IPS DF 19.7 (cell line): ENCODE measurements at places on chromosomes 2 and 18.

GRCh38 chr18:68035774-68036522 is 519.4 kb upstream of the DSEL start:
- no peak for DNase-seq

DNA sequence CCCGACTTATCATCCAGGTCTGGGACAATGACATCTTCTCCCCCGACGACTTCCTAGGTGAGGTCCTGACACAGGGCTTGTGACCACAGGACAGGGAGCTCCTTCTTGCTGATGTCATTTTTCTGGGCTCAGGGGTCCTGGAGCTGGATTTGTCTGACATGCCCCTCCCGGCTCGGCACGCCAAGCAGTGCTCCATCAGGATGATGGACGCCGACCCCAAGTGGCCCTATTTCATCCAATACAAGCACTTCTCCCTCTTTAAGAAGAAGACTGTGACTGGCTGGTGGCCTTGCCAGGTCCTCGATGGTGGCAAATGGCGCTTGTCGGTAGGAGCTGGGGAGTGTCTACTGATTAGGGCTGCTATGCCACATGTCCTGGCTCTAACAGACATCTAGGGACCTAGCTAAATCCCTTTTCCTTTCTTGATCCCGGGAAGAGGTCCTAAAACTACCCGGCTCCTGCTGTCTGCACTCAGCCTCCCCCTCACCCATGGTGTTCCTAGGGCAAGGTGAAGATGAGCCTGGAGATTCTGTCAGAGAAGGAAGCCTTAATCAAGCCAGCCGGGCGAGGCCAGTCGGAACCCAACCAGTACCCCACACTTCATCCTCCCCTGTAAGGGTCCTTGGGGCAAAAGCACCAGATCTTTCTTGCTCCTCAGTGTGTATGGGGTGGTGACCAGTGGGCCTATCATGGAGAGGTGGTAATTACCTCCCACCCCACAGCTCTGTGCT is 36.7 kb downstream of the LMAN2L start:
- DNase-seq: no peak

DNA sequence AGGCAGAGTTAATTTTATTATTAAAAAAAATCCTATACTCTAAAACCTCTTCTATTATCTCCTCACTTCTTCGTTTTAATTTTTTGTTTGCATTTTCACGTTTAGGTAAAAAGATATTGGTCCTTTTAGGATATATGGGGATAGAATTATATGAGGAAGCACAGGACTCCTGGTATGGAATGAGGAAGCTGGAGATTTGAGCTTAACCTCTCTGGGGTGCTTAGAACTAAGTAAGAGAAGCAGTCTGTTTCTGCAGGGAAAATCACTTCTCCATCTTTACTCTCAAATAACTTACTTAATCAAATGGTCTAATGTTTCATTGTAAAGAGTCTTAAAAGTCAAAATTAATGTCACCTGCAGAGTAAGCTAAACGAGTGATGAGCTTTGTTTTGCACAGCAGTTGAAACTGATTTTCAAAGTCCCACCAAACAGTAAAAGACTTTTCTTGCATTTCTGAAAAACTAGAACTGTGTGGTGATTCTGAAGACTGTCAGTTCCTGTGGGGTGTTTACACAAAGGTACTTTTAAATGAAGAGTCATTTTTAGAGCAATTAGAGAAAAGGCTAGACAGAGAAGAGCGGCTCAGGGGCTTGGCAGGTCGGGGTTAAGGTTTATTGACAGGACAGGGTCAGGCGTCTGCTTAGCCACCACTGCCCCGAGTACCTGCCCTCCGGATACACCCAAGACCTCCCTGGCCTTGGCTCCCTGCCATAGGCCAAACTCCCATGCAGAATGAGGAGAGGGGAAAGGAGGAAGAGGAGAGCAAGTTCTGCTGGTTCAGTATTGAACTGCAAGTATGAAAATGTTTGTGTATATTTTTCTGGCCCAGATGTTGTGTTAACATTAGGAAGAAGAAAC is 21.6 kb downstream of the METAP1D start:
- DNase-seq: no peak

DNA sequence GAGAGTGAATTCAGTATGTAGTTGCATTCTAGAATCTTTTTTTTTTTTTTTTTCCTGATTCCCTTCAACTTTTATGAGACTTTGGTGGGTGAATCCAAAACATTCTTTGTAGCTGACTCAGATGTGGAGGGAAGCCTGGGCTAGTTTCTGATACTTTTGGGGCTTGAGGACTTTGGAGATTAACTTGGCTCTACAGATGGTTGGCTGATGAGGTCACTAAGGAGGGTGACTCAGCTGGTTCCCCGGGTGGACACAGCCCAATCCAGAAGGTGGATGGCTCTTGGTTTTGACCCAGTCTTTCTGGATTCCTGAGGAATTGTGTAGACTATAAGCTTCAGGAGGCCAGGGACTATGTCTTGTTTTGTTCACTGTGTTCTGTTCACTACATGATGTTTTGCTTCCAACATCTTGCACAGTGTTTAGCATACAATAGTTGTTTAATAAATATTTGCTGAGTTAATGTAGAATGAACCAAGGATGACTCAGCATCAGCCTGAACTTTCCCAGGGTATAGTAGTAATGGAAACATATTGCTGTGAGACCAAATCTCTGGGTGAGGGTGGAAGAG is 30.5 kb downstream of the LAMA3 start:
- DNase-seq: peak; percentile 56

GRCh38 chr18:44181951-44182747 is 498.5 kb upstream of the SETBP1 start:
- no peak for DNase-seq
